ENCODE measurements at places on chromosomes 7 and 10.
A peak's percentile ranks its signal among the peaks of the same experiment; 100 is the strongest.

DNA sequence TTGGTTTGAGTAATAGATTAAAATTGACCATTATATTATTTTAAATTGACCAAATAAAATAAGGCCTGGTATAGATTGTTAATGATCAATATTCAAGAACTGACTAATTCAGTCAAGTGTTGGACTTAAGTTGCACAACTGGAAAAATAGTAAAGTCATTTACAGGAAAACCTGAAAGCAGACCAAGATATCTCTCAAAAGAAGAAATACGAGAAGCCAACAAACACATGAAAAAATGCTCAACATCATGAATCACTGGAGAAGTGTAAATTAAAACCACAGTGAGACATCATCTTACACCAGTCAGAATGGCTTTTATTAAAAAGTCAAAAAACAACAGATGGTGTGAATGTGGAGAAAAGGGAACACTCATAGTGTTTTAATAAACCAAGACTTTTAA lies 80.4 kb upstream of the MALRD1 start:
- no peak overlapping the region for H3K4me3 ChIP-seq
- H3K27ac ChIP-seq: no peak overlapping the region
- no peaks in the 10 kb centered on the region for H3K36me3 ChIP-seq
- H3K27me3 ChIP-seq: no peaks in the 10 kb centered on the region
- DNase-seq: no peak

DNA sequence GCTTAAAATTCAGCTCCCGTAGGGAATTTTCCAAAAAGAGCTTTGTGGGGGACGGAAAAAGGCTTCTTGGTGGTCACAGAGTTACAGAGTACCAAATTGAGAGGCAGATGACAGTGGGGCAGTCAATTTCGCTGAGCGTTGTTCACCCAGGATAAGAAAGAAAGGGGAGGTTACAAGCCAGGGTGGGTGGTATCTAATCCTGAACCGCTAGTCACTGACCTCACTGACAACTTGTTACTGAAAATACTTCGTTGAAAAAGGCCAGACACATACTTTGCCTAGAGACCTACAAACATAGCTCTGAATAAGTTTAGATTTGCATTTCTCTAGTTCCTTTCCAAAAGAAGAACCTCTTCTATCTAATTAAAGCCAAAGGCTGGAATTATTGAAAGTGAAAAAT lies at the start of gene CTNNA3:
Gene CTNNA3, minus strand, starts transcription at position 167 of the 400 bp plus-strand sequence.
- H3K27ac ChIP-seq: peak within 1 kb of the TSS; percentile 67
- H3K27me3 ChIP-seq: no peaks in the 10 kb centered on the region
- H3K4me3 ChIP-seq: peak within 1 kb of the TSS; percentile 64
- no peak for DNase-seq
- H3K36me3 ChIP-seq: no peaks in the 10 kb centered on the region

DNA sequence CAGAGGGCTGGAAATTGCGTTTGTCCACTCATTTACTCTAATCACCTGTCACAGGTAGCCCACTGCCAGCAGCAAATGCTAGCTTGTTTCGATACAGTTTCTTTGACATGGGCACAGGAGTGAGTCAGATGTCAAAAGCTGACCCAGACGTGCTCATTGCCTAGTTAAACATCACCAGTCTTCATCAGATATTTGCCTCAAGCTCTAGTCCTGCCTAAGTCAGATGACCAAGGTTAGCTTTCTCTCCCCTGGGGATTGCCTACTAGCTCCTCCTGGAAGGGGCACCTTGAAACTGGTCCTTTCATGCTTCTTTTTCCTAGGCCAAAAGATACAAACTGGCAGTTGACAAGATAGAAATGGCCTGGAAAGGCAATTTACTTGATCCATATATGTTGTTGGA lies 35.2 kb downstream of the GPAM start:
- H3K4me1 ChIP-seq: no peaks in the 10 kb centered on the region
- H3K27me3 ChIP-seq: no peaks in the 10 kb centered on the region
- DNase-seq: no peak
- H3K27ac ChIP-seq: no peak overlapping the region
- peaks cover 42% of the 10 kb centered on the region for H3K36me3 ChIP-seq

- no peaks in the 10 kb centered on the region for H3K27me3 ChIP-seq
- H3K36me3 ChIP-seq: no peaks in the 10 kb centered on the region
- DNase-seq: no peak
- H3K4me1 ChIP-seq: no peaks in the 10 kb centered on the region
- no peak overlapping the region for H3K27ac ChIP-seq
Observed at GRCh38 chr10:83432261-83433045, 706.9 kb upstream of the GHITM start.

GRCh38 chr10:18179891-18180290 lies 39.7 kb downstream of the CACNB2 start:
- H3K4me3 ChIP-seq: no peak overlapping the region
- H3K27ac ChIP-seq: no peak overlapping the region
- no peaks in the 10 kb centered on the region for H3K36me3 ChIP-seq
- peaks cover 7% of the 10 kb centered on the region for H3K4me1 ChIP-seq

DNA sequence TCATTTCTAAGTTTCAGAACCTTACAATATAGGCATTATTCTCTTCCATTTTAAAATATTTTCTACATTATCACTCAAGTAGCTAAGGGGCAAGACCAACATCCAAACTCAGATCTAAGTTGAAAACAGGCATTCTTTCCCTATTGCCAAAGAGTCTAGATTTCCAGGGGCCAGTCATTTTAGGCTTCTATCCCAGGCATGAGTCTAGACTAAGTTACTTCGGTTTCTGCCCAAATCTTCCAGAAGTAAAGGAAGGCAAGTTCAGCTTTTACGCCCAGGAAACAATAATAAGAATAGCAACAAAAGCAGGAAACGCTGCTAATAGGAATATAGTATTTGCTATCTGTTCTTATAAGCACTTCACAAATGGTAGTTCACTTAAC lies 189.9 kb downstream of the DGKI start:
- no peak overlapping the region for H3K27ac ChIP-seq
- H3K36me3 ChIP-seq: no peaks in the 10 kb centered on the region
- no peak for DNase-seq
- H3K27me3 ChIP-seq: peaks cover 4% of the 10 kb centered on the region
- no peaks in the 10 kb centered on the region for H3K4me1 ChIP-seq

DNA sequence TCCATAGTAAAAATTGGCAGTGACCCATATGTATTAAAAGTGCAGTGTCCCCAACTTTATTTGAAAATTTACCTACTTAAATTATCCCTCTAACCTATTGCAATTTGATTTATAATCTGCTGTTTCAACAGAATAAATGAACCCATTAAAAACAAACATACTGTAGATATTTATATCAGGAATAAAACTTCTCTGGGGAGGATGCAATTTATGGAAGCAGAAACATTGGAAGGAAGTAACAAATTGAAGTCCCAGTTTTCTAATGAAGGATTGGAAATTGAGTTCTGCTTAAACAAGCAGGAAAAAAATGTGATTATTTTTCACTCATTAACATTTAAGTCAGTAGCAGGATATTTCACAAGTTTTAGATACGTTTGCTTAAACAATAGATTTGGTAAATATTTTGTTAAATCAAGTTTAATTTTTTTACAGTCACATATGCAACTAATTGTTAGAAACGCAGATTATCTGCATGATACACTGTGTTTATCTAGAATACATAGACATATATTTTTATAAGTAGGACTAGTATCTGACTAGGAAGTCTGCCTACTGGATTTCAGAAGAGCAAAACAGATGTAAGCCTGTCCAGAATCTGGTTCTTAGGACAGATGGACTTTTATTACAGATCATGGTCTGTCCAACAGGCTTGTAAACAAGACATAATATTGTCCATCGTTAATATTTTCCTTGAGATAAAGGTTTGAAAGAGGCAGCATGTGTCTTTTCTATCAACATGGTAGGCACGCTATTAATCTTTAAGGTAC lies 5.3 kb downstream of the AGMO start:
- peak overlapping the region; percentile 42 for H3K27ac ChIP-seq
- peak overlapping the region; percentile 47 for H3K4me3 ChIP-seq
- H3K36me3 ChIP-seq: no peaks in the 10 kb centered on the region
- no peaks in the 10 kb centered on the region for H3K27me3 ChIP-seq
- no peaks in the 10 kb centered on the region for H3K4me1 ChIP-seq

GRCh38 chr7:147096629-147097028 lies 980.0 kb downstream of the CNTNAP2 start:
- no peaks in the 10 kb centered on the region for H3K36me3 ChIP-seq
- no peaks in the 10 kb centered on the region for H3K27me3 ChIP-seq
- H3K4me3 ChIP-seq: no peak overlapping the region
- no peak overlapping the region for H3K27ac ChIP-seq
- DNase-seq: no peak

- H3K4me1 ChIP-seq: no peaks in the 10 kb centered on the region
- DNase-seq: no peak
- no peak overlapping the region for H3K4me3 ChIP-seq
- H3K27me3 ChIP-seq: no peaks in the 10 kb centered on the region
- no peaks in the 10 kb centered on the region for H3K36me3 ChIP-seq
Observed at GRCh38 chr10:95188593-95188992, 5.4 kb upstream of the ACSM6 start.

DNA sequence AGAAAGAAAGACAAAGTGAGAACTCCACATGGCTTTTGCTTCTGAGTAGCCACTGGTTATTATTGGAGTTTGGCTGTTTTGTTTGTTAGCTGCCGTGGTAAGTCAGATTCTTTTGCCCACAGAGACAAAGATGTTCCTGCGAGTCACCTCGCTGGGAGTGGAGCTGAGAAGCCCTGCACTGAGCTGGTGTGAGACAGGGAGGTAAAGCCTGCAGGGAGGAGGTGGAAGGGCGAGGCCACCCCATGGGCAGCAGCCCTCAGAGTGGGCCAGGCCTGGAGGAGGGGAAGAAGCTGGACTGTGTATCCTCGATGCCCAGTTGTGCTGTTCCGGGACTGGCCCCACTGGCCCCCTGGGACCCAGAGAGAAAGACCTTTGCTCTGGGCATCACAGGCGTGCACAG lies 14.3 kb upstream of the NOM1 start:
- no peaks in the 10 kb centered on the region for H3K27me3 ChIP-seq
- no peak overlapping the region for H3K27ac ChIP-seq
- DNase-seq: no peak
- H3K4me3 ChIP-seq: no peak overlapping the region
- no peaks in the 10 kb centered on the region for H3K4me1 ChIP-seq

- no peaks in the 10 kb centered on the region for H3K36me3 ChIP-seq
- H3K27ac ChIP-seq: peak overlapping the region; percentile 89
- peak overlapping the region; percentile 28 for H3K4me3 ChIP-seq
- no peaks in the 10 kb centered on the region for H3K27me3 ChIP-seq
Observed at GRCh38 chr7:139739863-139740597, 37.8 kb downstream of the HIPK2 start.

GRCh38 chr10:89399956-89400355 lies 7.5 kb downstream of the IFIT1 start:
- no peaks in the 10 kb centered on the region for H3K4me1 ChIP-seq
- peaks cover 8% of the 10 kb centered on the region for H3K36me3 ChIP-seq
- H3K27me3 ChIP-seq: no peaks in the 10 kb centered on the region
- DNase-seq: no peak
- no peak overlapping the region for H3K27ac ChIP-seq

Measured in psoas muscle (tissue), 8 donors.